ENCODE measurements at places on chromosomes 2 and 18. TPM values are rescaled to one million over a fixed set of nuclear protein-coding genes. Genes with fewer than 3 reads are reported as not detected.

The CRYGC gene
- not detected for total RNA-seq

The RFTN2 gene
- total RNA-seq = under 0.01 TPM

The CD8B2 gene
- total RNA-seq = not detected

The L3MBTL4 gene
- total RNA-seq = 9.8 TPM

The TGFA gene
- 72.1 TPM for total RNA-seq

The NAT8 gene
- total RNA-seq = not detected

The RNU2-63P gene
- total RNA-seq = not detected

The ITGB6 gene
- 68.5 TPM for total RNA-seq

DNA sequence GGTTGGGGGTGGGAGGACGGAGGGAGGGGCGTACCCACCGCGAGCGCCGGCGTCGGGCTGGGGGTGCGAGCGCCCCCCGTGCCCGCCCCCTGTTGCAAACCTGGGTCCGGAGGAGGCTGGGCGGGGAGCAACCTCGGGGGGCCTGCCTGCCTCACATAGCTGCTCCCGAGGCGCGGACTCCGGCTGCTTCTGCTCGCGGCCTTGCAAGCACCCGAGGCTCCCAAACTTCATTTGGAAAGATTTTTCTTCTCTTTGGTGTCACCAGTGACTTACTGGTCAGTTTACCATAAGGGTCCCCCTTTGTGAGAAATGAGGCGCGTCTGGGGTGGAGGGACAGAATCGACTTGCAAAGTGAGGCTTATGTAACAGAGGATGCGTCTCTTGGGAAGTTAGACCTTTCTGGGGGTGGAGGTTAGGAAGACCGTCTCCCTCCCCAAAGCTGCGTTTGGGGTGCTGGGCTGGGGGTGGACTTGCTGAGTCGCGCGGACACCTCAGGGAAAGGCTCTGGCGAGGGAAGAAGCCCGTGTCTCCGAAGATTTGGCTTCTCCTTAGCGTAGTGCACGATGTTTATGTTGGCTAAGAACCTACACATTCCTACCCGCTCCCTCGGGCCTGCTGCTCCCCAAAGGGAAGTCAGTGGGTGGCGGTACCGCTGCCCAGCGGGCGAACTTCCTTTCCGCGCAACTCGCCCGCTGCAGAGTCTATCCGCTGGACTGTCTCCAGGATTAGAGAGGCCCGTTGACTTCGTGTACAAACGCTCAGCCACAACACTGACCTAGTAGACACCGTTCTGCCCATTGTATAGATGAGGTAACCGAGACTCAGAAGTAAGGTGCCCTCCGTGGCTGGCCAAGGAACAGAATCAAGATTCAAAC is 559 bp downstream of the TMEM37 start:
- DNase-seq = no peak

DNA sequence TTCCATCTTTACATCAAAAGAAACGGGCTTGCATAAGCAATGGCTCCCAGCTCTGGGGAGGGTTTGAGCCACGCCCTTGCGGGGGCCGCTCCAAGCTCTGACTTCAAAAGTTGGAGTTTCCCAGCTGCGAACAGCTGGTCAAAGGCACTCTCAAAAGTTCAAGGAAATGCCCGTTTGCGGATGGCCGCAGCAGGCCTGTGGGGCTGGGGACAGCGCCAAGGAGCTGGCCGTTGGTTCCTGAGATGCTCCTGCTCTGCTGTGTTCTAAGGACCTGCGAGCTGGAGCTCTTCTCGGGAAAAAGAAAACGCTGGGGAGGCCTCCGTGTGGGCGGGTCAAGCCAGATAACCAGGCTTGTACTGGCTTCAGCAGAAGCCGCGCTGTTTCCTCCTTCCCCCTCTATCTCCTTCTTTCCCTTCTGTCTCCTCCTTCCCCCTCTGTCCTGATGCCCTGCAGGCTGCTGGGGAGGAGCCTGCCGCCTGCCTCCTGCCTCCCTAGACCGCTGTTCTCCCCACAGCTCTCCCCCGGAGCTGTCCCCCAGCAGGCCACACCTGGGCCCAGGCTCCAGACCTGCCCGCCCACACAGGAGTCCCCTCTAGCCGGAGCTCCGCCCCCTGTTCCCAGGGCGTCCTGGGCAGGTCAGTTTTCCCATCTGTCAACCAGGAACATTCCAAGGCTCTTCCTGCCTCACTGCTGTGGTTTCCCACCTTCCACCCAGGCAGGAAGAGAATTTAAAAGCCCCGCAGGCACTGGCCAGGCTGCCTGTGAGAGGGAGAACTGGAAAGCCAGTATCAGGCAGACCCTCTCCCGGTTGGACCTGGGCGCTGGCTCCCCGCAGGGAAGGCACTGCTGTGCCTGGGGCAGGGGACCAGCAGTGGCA is 14.1 kb downstream of the KLF11 start:
- no peak for DNase-seq

GRCh38 chr2:46368401-46368800 is 71.2 kb downstream of the EPAS1 start:
- no peak for DNase-seq

DNA sequence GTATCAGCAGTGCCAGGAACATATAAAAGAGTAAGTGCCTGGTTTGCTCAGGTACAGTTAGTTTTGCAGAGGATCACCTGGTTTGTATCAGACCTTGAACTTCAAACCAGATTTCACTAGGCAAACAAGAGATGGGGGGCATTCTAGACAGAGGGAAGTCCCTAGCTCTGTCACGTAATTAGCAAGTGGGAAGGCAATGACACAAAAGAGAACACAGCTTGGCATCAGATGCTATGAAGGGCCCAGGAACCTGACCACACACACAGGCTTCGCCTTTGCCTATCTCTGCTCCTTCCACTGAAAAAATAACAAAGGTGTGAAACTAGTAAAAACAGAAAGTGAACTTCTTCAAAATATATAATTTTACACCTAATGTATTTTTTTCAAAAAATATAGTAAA is 62.6 kb downstream of the CERKL start:
- no peak for DNase-seq

- DNase-seq = no peak
These were observed 7.5 kb downstream of the PRLH start for GRCh38 chr2:237573721-237574415.

DNA sequence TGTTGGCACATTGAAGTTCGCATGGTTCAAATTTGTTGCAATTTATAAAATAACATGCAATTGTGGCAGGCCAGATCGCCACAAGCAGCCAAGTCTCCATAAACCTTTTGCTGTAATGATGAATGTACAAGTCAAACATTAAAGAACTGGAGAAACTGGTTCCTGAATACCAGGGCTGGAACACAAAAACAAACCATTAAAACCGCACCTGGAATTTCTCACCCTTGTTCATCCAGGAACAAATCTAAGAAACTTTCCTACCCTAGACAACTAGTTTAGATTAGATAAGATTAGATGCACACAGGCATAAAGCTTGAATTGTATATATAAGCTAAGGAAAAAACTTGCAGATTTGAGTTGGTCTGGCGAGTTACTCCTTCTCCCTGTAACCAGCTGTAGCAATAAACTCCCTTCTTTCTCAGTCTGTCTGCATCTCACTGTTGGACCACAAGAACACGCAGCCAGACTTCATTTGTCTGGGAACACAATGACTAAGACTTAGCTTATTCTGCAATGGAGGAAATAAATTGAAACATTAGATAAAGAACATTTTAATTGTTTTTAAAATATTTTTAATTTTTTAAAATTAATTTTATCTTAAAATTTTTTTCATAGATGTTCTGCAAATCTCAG is 1835.5 kb upstream of the LRRTM1 start:
- peak; percentile 37 for DNase-seq

GRCh38 chr2:207015901-207016300 is 76.6 kb downstream of the CPO start:
- DNase-seq = no peak

DNA sequence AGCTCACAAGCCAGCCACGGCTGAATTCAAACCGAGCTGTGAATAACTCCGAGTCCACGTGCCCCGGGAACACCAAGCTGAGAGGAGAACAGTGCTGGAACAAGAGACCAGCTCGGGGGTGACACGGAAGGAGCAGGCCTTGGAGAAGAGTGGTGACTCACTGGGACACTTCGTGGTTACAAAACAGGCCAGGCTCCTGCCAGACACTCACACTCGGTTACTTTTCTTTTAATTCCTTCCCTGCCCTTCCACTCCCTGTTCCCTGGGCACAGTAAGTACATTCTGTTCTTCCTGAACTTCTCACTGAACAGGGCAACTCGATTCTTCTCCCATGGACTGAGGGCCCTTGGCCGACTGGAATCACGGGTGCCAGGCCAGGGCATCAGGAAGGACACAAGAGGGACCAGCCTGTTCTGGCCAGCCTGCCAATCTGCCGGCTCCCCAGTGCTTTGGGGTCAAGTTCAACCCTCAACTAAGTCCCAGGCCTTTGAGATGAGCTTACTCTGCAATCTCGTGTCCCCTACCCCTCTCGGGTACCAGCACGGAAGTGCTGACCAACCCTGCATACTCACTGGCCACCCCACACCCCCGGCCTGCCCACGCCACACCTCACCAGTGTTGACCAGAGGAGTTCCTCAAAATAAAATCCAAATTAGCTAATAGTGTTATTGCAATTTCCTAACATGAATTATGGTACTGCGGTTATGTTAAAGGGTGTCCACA is 87.5 kb downstream of the TFCP2L1 start:
- peak; percentile 65 for DNase-seq

GRCh38 chr2:44796771-44797170 is 144.7 kb upstream of the SIX3 start:
- DNase-seq = no peak

DNA sequence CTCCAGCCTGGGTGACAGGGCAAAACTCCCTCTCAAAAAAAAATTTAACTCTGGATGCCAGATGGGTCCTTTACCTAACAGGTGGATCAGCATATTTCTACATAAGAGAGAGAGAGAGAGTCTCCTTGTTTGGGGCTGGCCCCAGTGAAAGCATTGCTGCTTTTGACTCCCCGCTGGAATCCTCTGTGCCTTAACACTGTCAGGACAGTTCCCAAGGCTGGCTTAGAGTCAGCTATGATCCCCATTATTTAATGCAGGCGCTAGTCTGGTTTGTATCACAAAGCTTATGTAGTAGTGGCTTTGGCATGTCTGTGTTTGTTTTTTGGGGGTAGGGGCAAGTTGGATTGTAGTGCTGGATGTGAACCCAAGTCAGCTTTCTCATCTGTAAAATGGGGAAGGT is 9.4 kb downstream of the INPP4A start:
- DNase-seq = no peak

- no peak for DNase-seq
These were observed 198.7 kb downstream of the MCFD2 start for GRCh38 chr2:46716927-46717326.

DNA sequence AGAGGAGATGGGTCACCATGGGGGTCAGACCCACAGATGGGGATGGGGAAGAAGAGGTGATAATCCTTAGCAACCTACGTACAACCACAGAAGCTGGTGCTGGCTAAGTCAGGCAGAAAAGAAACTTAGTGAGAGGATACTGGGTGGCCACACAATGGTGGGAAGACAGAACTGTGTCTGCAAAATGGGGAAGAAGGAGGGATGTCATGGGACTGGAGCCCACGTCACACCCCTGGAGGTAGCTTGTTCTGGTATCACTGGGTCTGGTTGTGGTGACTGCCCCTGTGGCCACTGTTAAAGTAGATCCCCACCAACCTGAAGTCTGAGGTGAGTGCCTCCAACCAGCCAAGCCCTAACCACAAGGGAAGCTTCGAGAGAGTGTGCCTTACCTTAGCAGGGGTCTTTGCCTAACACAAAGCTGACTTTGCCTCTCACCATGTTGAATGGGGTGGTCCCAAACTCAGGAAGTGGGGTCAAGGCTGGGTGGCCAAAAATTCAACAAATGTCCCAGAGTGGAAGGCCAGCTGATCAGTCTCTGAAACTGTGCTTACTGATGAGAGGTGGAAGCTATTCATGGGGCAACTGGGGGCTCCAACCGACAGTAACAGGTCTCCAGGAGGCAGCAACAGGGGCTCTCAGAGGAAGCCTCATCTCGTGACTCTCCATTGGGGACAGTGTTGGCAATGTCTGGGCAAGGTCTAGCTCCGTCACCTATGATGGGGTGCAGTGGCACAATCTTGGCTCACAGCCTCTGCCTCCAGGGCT is 64.8 kb upstream of the SLC1A4 start:
- no peak for DNase-seq

All from kidney epithelial cell (primary cell).